Activated CD4-positive, alpha-beta T cell treated with anti-CD3 and anti-CD28 coated beads for 24 hours (primary cell): ENCODE measurements at places on chromosomes 3 and 15.
A peak's percentile ranks its signal among the peaks of the same experiment; 100 is the strongest.

GRCh38 chr3:72482589-72483321 is 365.5 kb downstream of the SHQ1 start:
- peak; percentile 83 for DNase-seq

GRCh38 chr15:66452420-66452819 is 45.1 kb downstream of the SNAPC5 start:
- DNase-seq = no peak

DNA sequence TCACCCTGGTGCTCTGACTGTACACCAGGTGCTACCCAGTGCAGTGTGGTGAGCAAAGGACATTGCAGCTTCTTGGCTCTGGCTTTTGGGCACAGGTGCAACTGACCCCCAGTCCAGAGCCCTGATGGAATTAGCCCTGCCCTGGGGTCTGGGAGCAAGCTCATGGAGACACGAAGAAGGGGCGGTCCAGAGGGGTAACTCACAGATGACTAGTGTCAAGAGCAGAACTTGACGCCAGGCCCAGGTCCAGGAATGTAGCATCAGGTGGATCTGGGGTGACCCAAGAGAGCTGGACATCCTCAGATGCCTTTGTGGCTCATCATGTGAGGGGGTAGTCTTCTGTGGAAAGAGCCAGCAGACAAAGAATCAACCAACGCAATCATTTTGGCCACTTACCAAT is 88.9 kb downstream of the ASB7 start:
- DNase-seq = no peak

DNA sequence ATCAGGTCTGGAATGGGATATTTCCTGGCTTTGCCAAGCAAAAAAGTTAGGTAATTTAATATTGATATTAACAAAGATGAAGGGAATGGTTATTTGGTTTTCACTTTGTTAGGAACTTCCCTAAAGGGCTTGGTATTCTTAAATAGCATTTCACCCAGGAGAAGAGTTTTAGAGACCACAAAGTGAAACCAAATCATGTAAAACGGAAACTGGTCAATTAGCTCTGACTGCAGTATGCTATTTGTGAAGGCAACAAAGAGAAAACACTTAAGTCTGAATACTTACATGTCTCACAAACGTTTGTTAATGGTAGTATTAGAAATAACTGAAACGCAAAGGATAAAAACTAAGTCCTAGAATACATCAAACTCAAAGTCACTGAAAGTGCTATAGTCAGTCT is 32.4 kb upstream of the SETMAR start:
- DNase-seq = no peak

DNA sequence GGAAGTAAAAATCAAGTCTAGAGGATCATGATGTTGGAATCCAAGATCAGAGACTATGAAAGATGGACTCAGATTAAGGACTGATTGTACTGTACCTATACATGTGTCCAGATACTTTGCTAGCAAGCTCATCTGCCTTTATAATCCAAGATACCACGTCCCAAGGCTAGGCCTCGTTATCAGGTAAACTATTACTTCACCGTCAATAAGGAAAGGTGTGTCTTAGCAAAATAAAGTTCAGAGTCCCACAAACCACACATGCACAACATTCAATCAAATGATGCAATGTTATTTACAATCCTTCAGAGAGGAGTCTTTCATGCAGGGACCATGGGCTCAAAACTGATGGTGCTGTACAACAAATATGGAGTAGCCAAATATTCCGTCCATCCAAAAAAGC is 1092.9 kb downstream of the IGSF11 start:
- DNase-seq = no peak

DNA sequence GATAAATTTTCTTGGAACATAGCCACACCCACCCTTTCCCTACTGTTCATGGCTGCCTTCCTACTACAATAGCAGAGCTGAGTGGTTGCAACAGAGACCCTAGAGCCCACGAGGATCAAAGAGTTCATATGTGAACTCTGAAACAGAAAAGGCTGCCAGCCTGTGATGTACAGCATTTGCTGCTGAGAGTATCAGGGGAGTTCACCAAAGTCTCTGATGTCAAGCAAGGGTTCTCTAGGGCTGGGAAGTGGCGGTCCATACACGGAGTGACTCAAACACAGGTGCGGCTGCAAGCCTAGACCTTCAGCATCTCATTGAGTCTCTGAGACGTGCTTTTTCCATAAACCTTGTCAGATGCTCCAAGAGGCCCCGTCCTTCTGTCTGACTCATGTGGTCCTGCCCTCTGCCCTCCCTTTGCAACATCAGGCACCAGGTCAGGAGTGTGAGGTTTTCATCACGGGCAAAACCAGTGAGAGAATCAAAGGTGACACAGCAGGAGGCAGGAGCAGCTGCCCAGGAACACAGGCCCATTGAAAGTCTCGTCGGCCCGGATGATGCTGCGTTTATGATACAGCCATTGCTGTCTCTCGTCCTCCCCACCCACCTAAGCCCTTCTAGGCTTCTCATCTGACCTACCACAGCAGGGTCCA is 42.9 kb downstream of the PCSK6 start:
- no peak for DNase-seq

DNA sequence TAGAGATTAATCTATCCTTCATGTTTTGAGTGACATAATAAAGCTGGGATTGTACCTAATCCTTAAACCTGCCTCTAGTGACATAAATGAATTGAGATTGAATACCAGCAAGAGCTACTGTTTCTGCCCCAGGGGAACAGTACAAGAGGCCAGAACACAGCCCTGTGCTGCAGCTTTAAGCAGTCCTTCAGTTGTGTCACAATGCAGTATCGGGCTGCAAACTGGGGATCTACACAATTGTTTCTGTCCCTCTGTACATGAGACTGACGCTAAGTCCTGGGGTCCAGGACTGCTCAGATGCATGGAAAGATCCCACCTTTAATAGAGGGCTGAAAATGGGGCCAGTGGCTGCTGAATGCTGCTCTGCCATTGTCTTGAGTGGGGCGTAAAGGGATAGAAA is 87.5 kb downstream of the MINAR1 start:
- no peak for DNase-seq

GRCh38 chr15:66886686-66887273 is 178.6 kb upstream of the SMAD3 start:
- DNase-seq = no peak

GRCh38 chr3:94524102-94524919 is 461.4 kb downstream of the NSUN3 start:
- no peak for DNase-seq

DNA sequence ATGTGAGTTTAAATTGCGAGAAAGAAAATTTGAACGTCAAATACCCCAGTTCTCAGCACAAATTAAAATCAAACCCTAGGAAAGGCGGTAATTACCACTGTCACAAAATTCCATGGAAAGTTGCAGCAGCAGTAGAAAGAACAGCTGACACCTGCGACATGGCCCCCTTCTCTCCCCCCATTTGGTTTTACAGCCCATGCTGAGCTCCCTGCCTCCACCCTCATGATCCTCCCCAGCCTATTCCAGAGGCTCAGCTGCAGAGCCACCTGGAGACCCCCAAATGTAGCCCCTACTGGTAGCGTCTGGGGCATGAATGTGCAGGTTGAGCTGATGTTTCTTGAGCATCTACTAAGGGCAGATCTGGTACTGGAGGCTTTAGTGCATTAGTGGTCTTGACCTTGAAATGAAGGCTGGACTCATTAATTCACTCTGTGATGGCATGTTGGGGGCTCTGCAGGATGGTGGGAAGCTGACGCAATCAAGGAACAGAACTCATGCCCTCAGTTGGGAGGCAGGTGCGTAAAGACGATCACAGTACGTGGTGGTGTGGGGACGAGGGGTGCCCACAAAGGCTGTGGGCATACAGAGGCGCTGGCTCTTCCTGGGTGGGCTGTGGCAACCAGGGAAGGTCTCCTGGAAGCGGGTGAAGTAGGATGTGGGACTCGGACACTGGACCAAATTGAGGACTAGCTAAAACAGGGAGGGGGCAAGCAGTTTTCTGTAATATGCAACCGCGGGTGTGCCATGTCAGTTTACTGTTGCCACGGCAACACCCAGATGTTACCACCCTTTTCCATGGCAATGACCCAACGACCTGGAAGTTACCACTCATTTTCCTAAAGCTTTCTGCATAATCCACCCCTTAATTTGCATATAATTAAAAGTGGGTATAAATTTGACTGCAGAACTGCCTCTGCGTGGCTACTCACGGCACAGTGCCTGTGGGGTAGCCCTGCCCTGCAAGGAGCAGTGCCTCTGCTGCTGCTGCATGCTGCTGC is 39.8 kb downstream of the PRKCD start:
- no peak for DNase-seq

- no peak for DNase-seq
Observed at GRCh38 chr3:12413721-12414255, 70.5 kb upstream of the TSEN2 start.

GRCh38 chr15:62706317-62706716 is 336.2 kb upstream of the TPM1 start:
- no peak for DNase-seq

DNA sequence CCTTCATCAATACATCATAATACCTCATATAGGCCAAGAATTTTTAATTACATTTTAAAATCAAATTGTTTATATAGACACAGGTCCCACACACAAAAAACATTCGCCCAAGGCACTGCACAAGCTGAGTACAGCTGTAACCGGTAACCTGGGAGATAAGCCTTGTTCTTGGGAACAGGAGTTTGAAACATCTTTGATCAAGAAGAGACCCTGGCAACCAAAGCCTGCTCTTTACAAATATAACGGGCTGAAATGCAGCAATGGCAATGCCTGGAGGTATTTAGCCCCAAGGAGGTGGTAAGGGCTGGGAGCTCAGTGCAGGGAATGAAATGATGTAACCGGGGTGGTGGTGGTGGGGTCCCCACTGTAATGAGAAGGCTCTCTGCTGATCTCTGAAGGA is 7.2 kb upstream of the CORO2B start:
- no peak for DNase-seq

DNA sequence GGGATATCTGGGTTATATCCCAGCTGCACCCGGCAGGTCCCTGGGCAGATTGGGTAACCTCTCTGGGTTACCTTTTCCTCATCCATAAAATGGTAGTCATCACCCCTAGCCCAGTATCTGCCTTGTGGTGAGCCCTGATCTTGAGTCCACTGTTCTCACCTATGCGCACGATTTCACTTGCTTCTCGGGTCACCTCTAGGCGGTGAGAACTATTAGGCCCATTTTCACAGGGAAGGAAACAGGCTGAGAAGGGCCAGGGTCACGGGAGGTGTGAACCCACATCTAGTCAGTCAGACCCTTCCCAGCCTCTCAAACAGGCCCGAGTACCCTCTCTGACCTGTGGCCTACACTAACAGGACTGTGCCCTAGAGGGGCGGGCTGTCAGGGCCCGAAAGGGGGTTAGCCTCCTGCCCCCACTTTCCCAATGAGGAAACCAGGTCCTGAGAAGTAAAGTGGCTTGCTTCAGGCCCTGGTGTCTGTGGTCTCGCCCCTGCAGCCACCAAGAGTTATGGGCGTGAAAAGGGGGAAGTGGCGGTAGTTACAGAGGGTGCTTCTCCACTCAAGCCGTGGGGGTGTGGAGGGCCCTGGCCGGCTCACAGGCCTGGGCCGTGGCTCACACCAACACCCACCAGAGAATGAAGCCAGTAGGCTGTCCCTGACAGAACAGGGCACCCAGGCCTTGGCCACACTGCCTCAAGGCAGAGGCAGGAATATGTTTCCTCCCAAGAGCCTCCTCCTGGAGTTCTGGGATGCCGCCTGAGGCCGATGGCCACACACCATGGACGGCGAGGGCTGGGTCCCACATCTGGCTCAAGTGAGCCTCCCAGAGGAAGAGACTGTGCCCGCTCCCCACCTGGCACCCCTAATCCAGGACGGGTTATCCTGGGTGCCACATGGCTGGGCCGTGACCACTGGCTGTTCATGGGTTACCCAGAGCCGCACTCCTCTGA is 19.5 kb downstream of the PSTPIP1 start:
- no peak for DNase-seq

- DNase-seq = no peak
Observed at GRCh38 chr3:183386651-183387050, 41.8 kb downstream of the MCF2L2 start.

GRCh38 chr15:100711516-100712021 is 109.2 kb downstream of the ASB7 start:
- no peak for DNase-seq

DNA sequence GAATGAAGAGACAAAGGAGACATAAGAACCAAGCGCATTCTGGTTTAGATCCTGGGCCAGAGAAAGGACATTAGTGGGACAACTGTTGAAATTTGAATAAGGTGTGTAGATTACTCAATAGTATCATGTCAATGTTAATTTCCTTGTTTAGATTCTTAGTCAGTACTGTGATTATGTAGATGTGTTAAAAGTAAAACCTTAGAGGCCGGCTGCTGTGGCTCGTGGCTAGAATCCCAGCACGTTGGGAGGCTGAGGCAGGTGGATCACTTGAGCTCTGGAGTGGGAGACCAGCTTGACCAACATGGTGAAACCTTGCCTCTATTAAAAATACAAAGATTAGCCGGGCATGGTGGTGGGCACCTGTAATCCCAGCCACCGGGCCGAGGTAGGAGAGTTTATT is 26.7 kb downstream of the CYP8B1 start:
- DNase-seq = no peak

DNA sequence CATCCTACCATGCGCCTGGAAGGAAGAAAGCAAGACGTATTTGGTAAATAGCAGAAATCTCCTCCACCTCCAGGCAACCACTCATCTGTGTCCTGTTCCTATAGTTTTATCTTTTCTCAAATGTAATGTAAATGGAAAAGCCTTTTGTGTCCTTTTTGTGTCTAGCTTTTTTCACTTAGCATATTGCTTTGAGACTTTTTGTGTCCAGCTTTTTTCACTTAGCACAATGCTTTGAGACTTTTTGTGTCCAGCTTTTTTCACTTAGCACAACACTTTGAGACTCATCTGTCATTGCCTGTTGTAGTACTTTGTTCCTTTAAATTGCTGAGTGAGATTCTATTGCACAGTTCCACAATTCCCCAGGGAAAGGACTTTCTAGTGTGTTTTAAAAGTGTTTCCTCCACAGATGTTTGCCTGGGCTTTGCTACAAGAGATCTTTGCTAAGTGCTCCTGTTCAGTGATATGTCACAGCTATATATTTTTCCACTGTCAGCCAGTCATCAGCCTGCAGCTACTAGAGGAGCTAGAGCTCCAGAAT is 27.9 kb upstream of the MUC13 start:
- DNase-seq = no peak

DNA sequence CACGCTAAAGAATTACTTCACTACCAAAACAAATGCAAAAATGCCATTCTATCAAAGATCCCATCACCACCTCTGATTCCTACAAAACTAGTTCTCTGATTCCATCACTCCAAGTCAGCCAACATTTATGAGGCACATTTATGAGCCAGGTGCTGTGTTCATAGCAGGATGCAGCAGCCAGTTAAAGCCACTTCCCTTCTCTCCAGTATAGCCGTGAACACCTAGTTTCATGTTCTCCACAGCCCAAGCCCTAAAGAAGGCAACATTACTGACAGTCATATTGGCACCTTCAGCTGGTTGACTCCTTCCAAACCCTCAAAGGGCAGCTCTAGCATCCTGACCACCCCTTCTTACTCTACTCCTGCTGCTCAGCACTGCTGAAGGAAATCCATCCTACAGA is 36.4 kb downstream of the RYK start:
- no peak for DNase-seq
